Frontal cortex (tissue), 4 donors: ENCODE measurements at places on chromosomes 6 and 20.
A peak's percentile ranks its signal among the peaks of the same experiment; 100 is the strongest.

DNA sequence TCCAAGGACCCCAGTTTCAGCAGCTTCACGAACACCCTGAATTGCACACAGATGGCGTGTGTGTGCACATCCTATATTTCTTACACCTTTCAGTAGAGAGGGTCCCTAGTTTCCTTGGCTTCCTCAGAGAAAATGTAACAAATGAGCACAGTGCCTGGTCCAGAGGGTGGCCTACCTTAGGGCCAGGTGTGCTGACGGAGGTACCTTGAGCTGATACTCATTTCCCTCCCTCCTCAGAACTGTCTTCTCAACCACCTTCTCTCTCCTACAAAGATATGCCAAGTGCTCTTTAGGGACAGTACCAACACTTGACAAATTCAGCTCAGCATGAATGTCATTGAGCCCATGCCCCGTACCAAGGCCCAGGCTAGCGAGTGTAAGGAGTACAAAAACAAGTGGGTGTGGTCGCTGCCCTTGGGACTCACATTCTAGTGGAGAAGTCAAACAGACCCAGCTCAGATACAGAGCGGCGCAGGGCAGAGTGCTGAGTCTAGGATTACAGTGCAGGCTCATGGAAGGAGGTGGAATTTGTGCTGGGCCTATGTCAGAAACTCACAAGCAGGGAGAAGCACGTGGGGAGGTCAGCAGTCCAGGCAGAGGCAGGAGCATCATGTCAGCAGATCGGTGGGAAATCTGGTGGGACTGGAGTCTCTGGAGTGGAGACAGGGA is 9.6 kb upstream of the BPHL start:
- no peak for DNase-seq

DNA sequence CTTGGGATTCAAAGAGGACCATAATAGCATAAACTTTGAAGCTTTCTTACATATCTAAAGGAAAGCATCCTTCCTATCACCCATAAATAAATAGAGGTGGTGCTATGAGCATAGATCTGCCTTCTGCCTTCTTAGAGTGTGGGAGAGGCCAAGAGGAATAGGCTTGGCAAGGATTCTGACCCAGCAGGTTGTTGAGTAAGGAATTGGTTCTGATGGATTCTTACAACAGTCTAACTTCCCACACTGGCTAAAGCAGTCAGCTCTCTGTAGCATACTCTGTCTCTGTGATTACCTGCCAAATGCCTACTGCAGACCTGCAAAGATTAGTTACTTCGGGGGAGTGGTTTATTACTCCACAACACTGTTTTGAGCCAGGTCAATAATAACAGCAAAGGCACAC is 198.0 kb upstream of the RAB32 start:
- DNase-seq, result no peak

DNA sequence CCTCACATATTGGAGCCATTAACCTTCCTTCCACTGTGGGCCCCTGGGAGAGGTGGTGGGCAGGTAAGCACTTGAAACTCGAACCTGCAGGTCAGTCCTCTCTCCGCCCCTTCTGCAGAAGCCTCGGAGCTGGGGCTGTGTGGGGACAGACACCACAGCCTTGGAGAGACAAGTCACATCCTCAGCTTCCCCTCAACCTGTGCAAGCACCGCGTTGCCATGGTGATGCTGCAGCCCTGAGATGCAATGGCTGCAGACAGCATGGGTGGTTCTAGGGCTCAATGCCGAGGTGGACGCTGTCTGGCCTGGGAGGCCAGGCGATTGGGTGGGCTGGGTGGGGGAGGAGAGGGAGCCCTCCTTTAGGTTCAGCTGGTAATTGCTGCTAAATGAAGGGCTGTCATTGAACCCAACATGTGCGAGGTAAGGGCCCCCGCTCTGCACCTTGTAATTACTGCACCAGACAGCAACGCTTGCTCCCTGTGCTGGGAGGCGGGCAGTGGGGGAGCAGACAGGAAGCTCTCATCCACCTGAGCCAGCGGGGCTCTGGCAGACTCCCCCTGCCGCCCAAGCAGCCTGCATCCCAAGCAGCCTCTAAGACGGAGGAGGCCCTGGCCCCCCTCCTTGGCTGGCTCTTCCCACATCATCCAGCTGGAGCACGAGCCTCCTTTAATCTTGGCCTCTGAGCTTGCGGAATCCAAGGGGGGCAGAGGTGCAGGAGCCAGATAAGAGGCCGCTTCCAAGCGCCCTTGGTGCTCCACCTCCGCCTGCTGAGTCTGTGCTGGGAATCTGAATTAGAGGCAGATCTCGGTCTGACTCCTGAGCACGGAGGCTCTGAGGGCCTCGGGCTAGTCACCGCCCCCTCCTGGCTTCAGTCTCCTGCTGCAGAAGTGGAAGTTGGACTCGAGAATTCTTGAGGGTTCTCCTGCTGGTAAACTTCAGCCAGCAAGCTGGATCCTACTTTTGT is 39.8 kb upstream of the CDH22 start:
- DNase-seq, result no peak

DNA sequence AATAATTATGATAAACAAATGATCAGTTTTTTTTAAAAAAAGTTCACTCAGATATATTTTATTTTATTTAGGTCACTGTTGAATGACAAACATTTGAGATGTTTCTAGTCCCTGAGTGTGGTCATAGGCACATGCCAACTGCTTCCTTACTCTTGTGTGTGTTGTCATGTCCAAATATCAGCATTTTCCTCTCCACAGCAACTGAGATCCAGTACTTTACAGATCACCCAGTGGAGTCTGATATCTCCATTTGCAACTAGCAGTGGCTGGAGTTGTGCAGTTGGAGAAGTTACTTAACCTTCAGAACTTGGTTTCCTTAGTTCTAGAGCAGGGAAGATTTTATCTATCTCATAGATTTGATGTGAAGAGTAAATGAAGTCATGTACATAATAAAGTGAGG is 101.3 kb downstream of the MYB start:
- DNase-seq, result no peak

GRCh38 chr20:11143481-11143880 is 469.7 kb upstream of the JAG1 start:
- no peak for DNase-seq

DNA sequence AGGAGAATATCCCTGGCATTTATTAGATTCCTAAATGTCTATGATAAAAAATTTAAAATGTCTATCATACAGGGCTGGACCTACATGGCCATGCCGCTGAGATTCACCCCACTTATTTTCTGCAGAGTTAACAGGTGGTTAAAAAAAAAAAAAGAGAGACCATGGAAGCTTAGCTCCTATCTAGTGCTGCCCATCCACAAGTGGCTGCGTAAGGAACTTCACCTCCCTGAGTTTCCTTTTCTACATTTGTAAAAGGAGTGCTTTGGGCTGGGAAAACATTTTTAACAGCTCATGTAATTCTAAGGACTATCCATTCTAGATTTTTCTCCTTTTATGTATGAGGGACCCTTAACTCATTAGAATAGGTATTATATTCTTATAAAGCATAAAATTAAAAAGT is 534.1 kb downstream of the MMUT start:
- no peak for DNase-seq

DNA sequence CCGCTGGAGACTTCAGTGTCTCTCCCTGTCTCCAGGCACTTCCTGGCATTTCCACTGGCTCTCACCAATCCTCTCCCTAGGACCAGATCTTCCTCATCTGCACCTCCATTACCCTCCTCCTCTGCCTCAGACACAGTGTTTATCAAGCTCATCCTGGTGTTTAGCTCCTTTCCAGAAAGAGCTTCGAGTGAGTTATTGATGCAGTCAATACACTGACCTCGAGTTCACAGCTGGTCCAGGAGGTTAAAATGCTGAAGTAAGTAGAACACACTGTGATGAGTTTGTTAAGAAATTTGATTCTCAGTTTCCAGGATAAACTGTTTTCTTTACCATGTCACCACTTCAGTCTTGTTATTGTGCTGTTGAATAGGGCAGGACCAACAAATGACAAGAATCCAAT is 42.1 kb upstream of the ARMC2 start:
- no peak for DNase-seq

- no peak for DNase-seq
Measured at GRCh38 chr20:63095718-63096654, 89.2 kb upstream of the BHLHE23 start.

- DNase-seq, result no peak
Measured at GRCh38 chr6:76681781-76682180, 609.3 kb upstream of the IMPG1 start.

DNA sequence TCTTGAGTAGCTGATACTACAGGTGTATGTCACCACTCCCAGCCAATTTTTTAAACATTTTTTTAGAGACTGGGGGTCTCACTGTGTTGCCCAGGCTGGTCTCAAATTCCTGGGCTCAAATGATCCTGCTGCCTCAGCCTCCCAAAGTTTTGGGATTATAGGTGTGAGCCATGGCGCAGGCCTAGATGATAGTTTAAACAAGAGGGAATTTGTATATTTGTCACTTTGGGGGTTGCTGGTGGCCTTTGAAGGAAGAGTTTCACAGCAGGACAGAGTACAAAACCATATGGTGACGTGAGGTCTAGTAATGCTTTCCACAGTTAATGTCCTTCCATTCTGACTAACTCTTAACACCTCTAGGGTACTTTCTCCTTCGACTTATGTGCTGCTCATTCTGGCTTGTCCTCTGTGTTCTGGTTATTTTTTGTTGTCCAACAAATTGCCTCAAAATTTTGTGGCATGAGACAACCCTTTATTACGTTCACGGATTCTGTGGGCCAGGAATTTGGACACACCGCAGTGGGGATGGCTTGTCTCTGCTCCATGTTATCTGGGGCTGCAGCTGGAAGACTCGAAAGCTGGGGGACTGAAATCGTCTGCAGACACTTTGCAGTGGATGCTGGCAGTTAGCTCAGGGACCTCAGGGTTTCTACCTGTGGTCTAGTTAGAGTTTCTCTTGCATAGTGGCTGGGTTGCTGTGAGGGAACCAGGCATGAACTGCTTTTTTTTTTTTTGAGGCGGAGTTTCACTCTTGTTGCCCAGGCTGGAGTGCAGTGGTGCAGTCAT is 23.0 kb upstream of the IER3 start:
- no peak for DNase-seq

- DNase-seq, result no peak
Measured at GRCh38 chr6:166588691-166589336, 2.3 kb upstream of the RAMACL start.

- DNase-seq, result no peak
Measured at GRCh38 chr20:275791-276190, 14.8 kb downstream of the C20orf96 start.

GRCh38 chr6:117501722-117502121 is 19.2 kb downstream of the DCBLD1 start:
- DNase-seq, result no peak

DNA sequence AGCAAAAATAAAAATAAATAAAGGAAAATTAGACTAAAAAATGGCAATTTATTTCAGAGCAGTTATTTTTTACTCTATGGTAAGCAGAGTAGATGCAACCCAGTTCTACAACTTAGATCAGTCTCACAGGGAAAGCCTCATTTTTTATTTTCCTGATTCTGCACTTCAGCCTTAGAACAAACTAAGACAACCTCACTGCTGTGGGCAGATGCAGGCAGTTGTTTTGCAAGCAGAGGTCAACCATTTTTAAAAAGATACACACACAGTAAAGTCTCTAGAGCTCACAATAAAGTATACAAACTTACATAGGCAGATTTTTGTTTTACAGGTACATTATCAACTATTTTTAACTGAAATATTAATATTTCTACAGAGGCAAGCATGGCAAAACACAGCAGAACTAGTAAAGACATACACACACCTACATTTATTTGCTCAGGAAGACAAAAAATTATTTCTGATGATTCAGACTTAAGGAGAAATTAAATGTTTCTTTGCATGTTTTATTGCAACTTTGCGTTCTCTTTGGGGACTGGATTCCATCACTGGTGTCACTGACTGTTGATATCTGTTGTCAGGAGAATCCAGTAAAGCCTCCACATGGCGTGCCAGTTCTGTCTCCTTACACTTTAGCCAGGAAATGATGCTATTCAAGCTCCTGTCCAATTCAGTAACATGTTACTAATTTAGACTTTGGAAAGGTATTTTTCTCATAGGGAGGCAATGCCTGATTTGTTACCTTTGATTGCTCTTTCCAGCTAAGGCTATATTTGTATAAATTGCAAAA is 102.7 kb downstream of the TRDN start:
- DNase-seq, result no peak

- DNase-seq, result no peak
Measured at GRCh38 chr20:34862724-34863123, 9.9 kb downstream of the GGT7 start.

GRCh38 chr6:169157197-169158148 is 96.2 kb downstream of the THBS2 start:
- DNase-seq, result peak; percentile 11
